Foreskin keratinocyte (primary cell): ENCODE measurements at places on chromosomes 7 and 10.

GRCh38 chr7:2193575-2194305 lies 39.0 kb downstream of the MAD1L1 start:
- DNase-seq = no peak

GRCh38 chr10:79487296-79488194 lies 24.8 kb upstream of the EIF5AL1 start:
- DNase-seq = no peak

DNA sequence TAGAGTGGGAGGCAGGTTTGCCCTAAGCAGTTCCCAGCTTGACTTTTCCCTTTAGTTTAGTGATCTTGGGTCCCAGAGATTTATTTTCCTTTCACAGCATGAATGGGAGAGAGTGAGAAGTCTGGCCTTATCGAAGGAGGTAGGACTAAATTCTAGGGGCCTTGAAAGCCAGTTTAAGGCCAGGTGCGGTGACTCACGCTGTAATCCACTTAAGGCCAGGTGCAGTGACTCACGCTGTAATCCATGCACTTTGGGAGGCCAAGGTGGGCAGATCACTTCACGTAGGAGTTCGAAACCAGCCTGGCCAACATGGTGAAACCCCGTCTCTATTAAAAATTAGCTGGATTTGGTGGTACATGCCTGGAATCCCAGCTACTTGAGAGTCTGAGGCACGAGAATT lies 392.2 kb downstream of the ACTR3B start:
- no peak for DNase-seq

DNA sequence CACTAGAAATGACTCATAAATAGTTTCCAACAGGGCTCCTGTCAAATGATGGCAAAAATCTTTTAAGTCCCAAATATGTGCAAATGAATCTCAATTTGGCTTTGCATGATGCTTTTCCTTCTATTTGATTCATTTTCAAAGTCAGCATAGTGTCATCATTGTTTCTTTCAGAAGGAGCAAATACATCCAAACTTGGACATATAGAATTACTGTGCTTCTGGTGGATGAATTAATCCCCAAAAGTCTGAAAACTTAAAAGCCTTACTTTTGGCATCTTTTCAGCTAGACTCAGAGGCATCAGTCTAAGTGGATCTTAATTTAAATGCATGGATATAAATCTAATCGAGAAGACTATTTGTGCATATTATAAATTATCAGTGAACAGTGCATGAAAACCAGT lies 578.1 kb upstream of the FZD8 start:
- no peak for DNase-seq

DNA sequence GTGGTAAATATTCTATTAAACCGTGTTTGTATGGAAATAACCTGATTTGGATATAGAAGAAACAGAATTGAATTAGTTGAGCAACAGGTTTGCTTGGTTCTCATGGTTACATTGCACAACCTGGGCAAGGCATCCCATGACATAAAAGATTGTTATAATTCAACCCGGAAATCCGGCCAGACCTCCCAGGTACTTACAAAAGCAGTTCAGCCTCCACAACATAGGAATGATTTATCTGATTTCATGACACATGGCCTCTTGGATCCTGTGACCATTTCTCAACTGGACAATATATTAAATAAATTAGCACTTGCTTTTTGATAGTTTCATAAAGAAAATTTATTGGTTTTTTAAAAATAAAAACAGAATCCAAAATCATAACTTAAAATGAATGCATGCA lies 55.1 kb upstream of the PTPN12 start:
- peak; percentile 71 for DNase-seq

DNA sequence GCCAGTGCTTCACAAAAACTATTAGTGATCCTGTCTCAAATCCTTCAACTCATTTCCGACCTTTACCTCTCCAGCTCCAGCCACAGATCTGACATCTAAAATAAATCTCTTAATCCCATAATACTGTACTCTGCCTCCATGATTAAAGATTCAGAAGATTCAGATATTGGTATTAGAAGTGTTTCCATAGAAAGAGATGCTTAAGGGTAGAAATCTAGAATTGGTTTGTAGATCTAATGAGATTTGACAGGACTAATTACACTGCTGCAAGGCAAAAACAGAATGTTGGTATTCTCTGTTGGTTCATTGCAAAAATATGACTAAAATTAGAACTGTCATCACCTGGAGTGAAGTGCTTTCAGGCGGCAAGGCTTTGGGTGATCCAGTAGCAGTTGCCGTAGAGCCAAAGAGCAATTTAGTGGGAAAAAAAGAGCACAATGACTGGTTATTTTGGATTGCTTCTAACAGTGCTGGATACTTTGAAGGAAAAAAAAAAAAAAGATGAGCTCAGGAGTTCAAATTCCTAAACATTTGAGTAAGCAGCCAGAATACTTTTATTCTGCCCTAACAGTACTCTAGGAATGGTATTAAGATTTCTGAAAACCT lies 940.1 kb upstream of the SORCS1 start:
- DNase-seq = peak; percentile 1

GRCh38 chr7:156578978-156579430 lies 61.6 kb upstream of the RNF32 start:
- DNase-seq = no peak

DNA sequence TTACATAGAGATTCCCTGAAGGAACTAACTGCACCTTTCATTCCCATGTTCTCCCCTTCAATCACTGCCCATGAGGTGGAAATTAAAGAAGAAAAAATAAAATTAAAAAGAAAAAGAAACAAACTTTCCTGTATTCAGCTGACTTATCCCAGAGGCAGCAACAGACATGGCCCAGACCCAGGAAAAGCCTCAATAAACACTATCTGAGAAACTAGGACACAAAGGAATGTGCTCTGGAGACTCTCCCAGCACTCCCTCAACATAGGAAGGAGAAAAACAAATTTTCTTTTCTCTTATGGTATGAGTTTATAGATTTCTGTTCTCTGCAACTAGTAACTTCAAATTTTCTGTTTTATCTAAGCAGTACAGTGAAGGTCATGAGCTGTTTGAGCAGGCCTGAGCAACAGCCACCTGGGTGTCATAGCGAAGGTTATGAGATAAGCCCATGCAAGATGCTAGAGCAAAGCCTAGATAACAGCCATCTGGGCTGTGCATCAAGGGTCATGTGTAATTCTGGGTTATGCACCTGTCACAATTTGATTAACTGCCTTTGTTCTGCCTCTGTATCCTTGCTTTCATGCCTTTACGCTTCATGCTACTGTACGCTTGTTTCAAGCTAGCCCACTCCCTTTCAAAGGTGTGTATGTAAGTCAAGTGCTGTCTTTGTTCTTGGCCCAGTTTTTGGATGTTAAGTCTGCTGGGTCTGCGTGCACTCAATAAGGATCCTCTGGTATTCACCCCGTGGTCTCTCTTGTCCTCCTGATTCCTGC lies 11.0 kb upstream of the OR6B1 start:
- no peak for DNase-seq

DNA sequence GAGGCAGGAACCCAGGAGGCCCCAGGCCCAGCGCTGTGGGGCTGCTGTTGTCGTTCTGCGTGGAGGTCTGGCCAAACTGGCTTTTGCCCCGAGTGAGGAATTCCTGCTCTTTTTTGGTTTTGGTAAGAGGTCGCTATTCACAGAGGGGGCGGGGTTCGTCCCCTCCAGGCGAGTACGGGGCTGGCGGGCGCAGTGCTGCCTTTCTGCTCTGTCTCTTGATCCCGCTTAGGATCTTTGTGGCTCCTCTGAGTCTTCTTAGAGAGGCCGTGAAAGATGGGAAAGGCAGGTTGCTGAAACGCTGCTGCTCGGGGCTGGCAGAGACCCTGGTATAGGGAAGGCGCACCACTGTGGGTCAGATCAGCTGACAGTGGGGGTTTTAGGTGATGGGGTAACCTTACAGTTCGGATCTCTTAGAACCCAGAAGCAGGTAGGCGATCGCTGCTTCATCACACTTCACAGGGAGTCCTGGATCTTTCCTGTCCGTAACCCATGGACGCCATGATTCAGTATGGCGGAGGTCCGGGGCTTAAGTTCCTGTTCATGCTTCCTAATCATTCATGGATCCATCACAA lies 136.7 kb downstream of the KIF20B start:
- DNase-seq = no peak

DNA sequence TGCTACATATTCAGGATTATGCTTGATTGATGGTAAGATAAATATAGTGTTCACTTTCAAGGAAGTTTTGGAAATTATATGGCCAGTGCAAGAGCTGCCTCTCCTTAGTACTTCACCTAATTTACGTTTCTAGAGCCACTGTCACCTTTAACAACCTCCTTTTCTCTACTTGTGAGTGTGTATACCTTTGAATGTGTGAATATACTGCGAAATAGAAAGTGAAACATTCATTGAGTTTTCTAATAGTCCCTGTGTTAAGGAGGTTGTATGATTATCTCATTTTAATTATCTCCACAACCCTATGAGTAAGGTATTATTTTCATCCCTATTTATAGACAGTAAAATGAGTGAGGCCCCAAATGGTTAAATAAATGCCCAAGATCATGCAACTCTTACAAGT lies 1050.5 kb downstream of the XPNPEP1 start:
- DNase-seq = no peak

DNA sequence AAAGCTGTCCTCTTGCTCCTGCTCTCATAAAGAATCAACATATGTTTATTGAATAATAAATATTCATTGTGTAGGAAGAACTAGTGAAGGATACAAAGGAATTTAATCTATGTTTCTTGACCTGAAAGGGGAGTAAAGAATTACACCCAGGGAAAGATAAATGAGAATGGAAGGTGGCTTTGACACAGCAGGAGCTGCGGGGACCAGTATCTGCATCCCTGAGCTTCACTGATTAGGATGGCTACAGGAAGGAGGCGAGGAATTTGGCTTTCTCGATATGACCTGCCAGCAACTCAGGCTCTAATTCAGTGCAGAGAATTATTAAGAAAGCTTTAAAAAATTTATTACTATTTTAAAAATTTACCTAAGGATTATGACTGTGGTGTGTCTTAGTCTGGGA lies 194.6 kb downstream of the SEC23IP start:
- DNase-seq = no peak

- no peak for DNase-seq
Observed at GRCh38 chr7:42934291-42934690, 2.1 kb downstream of the MRPL32 start.

GRCh38 chr7:40659231-40659630 lies 524.4 kb downstream of the SUGCT start:
- DNase-seq = no peak

DNA sequence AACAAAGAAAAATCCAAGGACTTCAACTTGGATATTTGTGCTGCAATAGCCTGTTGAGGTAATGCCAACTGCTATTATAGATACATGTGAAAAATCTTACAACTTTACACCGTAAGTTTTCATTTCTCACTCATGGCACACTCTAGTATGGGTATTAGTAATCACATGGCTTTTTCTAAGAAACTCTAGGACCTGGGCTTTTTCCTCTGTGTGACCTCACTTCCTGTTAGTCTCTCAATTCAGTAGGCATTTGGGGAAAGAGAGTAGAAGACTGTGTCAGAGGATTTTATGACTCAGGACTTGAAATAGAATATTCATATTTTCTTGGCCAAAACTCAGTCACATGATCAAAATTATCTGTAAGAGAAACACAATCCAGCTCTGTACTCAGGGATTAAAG lies 1049.9 kb downstream of the REEP3 start:
- DNase-seq = no peak

DNA sequence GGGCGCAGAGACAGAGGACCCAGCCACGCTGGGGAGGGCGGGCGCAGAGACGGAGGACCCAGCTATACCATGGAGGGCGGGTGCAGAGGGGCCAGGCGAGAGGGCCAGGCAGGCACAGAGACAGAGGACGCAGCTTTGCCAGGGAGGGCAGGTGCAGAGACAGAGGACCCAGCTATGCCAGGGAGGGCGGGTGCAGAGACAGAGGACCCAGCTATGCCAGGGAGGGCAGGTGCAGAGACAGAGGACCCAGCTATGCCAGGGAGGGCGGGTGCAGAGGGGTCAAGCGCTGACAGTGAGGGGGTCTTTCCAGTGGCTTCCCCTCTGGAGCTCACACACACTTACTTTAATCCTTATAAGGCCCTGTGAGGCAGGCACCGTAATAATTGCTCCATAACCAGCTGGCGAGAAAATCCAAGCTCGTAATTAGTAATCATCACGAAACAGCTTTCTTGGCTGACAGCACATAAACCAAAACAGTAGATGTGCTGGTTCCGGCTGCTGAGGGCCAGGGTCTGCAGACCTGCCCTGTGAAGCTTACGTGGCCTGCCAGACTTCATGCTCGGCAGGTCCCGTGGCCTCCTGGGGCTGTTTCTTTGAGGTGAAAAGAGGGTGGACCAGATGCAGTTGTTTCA lies 137.2 kb downstream of the VIPR2 start:
- DNase-seq = no peak

- DNase-seq = no peak
Observed at GRCh38 chr7:143210541-143210940, 11.3 kb upstream of the TAS2R40 start.

GRCh38 chr10:102247734-102248133 lies 2.4 kb downstream of the GBF1 start:
- no peak for DNase-seq

DNA sequence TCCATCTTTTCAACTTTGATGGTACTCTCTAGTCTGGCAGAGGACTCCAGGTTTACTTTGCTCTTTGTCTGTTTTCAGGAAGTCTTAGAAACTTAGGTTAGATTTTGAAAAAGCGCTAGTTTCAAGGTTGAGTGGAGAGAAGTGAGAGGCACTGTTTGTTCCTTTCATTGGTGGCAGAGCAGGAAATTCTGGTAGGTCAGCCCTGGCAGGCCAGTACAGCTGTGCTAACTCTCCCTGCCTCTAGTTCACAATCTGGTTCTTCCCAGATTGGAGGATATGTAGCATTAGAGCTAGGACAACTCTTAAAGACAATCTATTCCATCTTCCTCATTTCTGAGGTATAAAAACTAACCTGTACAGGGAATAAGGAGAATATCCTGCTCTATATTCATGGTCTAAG lies 160.9 kb upstream of the FZD1 start:
- DNase-seq = no peak

GRCh38 chr10:128211953-128212727 lies 85.9 kb upstream of the MKI67 start:
- DNase-seq = peak; percentile 23

DNA sequence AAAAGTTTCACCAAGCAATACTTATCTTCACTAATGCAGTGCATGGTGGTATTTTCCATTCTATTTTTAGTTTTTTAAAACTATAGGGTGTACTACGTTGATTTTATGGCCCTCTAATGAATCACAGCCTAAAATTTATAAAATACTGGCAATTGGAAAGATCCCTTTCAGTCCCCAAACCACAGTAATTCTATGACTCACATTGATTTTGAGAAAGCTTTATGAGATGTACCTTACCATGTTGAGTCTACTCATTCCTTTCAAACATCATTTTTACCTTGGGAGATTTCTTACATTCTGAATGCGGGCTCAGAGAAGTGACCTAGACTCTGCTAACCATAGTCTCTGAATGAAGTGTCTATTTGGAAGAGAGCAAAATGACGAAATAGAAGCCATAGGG lies 141.6 kb downstream of the GPR85 start:
- DNase-seq = no peak

- no peak for DNase-seq
Observed at GRCh38 chr7:120984406-120984805, 4.1 kb upstream of the CPED1 start.
